ENCODE measurements at places on chromosomes 5 and 9.

DNA sequence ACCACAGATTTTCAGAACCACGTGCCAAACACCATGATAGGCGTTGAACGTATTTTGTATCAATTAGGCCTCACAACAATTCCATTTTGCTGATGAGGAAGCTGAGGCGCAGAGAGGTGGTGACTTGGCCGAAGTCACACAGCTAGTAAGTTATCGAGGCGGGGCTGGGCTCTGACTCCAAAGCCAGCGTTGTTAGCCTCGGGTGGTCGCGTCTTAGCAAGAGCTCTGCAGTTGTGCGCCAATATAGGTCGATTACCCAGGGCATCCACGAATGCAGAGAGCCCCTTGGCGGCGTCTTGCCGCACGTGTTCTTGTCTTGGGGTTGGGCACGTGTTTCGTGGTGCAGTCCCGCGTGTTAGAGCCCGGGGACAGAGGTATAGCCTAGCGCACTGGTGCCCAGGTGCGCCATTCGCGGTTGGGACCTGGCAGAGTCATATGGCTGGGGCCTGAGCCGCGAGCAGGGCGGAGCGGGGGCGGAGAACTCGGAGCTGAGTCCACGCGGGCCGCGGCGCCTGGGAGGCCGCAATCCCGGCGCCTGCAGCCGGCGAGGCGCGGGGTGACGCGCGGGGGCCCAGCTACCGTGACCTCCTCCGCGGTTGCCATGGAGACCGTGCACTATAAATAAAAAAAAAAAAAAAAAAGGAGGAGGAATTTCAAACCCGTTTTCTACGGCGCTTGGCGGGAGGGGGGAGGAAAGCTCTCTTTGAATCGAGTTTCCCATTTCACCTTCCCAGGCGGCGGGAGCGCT, 62.3 kb downstream of the CXXC5 start:
- peak; percentile 61 for DNase-seq

DNA sequence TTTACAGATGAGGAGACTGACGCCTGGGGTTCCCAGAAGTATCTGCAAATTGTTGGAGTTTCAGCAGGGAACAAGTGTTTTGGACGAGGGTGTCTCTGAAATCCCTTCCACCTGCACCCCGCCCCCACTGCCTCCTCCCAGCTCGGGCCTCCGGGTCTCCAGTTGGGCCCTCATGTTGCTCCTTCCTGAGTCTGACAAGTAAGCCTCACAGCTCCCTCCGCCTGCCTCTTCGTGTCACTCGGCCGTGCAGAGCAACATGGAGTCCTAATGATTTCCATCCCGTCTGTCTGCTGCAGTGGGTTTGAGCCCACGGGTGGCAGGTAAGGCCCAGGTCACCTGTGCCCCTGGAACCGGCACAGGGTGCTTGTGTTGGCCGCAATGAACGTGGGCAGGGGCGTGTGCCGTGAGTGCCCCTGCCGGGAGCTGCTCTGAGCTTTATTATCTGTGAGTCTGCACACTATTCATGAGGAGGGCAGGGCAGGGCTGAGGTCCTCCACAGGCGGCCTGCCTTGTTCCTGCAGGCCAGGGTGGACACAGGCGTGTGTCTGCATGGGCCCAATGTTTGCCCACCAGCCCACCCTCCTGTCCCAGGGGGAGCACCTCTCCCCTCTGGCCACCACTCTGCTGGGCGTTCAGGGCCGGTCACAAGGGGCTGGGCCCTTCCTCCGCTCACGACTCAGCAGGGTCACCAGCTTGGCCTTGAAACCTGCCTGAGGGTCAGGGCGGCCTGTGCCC, 6.1 kb downstream of the DOK3 start:
- no peak for DNase-seq

DNA sequence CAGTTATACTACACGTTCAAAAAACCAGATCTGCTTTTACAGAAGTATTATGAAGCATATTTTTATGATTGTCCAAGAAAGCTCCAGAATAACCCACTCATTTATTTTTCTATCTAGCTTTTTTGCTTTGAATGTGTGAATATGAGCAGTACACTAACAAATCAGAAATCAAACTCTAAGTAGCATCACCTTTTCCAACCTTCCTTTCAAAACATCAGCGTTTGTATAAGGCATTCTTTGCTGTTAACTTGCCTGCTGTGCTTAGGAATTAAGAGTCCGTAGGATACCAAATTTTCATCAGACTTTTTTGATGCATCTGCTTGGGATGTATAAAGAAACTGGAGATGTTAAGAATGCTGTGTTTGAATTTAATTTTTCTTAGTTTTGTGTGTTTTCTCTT, 3.8 kb downstream of the TLE4 start:
- DNase-seq: no peak

DNA sequence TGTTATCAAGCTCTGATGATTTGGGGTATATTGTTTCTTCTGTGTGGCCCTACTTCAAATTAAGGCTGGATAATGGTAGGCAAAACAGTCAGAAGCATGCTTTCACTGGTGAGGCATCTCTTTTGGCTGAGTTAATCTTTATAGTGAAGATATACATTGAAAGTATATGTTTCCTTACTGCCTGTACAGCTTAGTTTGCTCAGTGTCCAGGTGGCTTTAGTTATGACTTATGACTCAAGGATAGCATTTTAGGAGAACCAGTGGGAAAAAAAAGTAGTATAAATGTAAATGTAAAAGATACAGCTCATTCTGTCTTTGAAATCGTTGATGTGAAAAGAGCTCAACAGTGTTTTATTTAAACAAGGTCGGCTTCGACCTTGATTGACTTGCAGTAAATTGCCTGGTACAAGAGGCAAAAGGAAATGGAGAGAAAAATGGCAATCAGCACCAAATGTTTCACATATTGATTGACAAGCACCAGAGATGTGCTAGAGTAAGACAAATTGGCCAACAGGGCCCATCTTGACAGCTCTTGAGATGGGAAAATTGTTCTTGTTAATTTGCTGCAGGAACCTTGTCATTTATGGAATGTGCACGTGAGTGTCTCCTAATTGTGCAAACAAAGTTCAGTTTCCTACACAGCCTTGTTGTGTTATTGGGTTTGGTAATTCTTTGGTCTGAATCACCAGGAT, 447.4 kb upstream of the WWC1 start:
- no peak for DNase-seq

GRCh38 chr9:8821910-8822666, 1022.5 kb upstream of the DMAC1 start:
- no peak for DNase-seq

GRCh38 chr5:113480243-113480642, 8.0 kb downstream of the MCC start:
- DNase-seq: no peak

DNA sequence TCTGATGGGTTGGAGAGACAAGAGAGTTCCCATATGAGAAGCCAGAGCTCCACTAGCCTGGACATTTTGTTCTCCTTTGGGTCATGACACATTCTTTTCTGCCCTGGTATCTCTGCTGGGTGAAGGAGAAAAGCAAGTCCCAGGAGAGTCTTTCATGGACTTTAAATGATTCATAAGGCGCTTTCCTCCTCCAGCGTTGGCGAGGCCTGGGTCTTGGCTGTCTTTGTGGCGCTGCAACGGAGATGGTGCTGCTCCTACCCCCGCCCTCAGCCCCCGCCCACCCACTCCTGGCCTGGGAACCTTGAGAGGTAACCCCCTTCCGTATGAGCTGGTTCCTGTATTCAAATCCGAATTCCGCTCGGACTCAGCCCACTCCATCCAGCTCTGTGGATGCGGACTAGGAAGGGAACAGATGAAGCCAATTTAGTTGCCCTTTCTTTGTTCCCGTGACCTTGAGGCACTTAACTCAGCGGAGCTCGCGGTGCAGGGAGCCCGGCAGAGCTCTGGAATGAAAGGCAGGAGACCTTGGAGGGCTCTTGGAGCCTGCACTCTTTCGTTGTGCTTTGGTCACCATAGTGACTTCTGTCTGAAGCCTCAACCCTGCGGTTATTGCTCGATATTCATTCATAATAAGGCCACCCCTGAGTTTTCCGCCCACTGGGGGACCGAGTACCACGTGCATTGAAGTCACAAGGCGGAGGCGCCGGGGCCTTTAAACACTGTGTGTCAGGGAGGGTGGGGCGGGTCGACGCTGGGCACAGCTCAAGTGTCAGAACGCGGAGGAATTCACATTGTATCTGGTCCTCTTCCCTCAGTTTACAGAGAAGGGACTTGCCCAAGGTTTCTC, 14.0 kb upstream of the PWWP2A start:
- DNase-seq: no peak

GRCh38 chr9:112038017-112038408, 137.1 kb downstream of the SUSD1 start:
- no peak for DNase-seq

- no peak for DNase-seq
Measured at GRCh38 chr9:23554686-23555085, 271.4 kb downstream of the ELAVL2 start.

- no peak for DNase-seq
Measured at GRCh38 chr9:113649054-113649453, 185.5 kb downstream of the RGS3 start.

GRCh38 chr5:118208031-118208453, 780.3 kb downstream of the DTWD2 start:
- DNase-seq: no peak

GRCh38 chr9:9764821-9765220, 848.0 kb downstream of the PTPRD start:
- no peak for DNase-seq

- no peak for DNase-seq
Measured at GRCh38 chr9:121324316-121324715, 45.7 kb downstream of the STOM start.

GRCh38 chr9:109652971-109653370, 127.0 kb upstream of the PALM2AKAP2 start:
- no peak for DNase-seq

GRCh38 chr9:116939614-116940013, 252.5 kb downstream of the TRIM32 start:
- no peak for DNase-seq

DNA sequence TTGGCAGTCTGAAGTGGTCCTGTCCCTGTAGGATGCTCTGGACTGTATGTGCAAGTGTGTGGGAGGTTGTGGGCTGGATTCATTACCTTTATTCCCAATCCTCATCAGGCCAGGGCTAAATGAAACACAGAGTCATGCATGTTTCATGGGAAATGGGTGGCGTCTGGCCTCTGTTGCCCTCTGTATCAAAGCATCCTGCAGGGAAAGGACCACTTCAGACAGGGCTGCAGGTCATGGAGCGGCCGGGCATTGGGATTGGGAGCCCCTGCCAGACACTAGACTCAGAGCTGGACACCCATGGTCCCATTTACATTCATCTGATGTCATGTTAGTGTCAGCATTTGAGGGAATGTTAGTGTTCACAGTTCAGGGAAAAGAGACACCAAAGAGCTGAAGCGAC, 53.8 kb downstream of the UBE2QL1 start:
- DNase-seq: no peak

GRCh38 chr9:99158629-99159028, 53.7 kb downstream of the TGFBR1 start:
- no peak for DNase-seq

DNA sequence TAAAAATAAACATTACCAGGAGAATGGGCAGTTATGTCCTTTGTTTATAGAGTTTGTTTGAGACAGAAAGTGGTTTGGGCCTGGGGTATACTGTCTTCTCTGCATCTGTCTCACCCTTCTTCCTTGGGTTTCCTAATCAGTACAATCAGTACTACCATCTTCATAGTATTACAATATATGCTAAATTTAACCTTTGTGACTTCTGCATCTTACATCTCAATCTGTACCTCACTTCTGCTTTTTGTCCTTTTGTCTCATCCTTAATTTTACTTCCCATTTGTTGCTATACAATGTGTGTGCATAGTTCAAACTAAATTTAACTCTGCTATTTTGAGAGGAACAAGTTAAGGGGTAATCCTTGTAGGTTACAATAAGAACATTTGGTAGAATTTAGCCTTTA, 19.6 kb downstream of the FBXO38 start:
- DNase-seq: no peak

- no peak for DNase-seq
Measured at GRCh38 chr5:61631438-61631941, 299.4 kb downstream of the ZSWIM6 start.
